ENCODE measurements at places on chromosomes 12 and 14.

- no peak for DNase-seq
Observed at GRCh38 chr12:131913666-131914065, 15.4 kb upstream of the PUS1 start.

DNA sequence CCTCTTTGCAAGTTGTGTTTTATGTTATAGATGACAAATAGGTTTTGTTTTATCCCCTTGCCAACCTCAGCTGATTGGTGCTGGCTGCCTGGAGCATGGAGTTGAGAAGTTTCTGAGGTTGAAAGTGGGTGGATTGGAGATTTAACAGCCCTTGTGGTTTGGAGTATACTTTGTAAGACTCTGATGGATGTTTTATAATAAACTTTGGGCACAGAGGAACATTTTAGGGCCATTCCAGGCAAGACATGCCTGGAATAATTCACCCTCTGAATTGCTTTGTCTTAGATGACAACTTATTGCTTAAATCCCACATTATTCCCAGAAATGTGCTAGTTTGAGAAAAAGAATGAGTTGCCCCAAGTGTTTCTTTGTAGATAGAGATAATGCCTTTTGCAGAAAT lies 158.9 kb downstream of the SLC5A8 start:
- no peak for DNase-seq

GRCh38 chr12:51009056-51009440 lies 17.1 kb downstream of the SLC11A2 start:
- DNase-seq: no peak

- no peak for DNase-seq
Observed at GRCh38 chr14:59175404-59175803, 13.1 kb upstream of the DAAM1 start.

- DNase-seq: no peak
Observed at GRCh38 chr12:112665958-112666357, 125.6 kb upstream of the RPH3A start.

GRCh38 chr12:85823436-85824180 lies 12.6 kb downstream of the RASSF9 start:
- DNase-seq: no peak

DNA sequence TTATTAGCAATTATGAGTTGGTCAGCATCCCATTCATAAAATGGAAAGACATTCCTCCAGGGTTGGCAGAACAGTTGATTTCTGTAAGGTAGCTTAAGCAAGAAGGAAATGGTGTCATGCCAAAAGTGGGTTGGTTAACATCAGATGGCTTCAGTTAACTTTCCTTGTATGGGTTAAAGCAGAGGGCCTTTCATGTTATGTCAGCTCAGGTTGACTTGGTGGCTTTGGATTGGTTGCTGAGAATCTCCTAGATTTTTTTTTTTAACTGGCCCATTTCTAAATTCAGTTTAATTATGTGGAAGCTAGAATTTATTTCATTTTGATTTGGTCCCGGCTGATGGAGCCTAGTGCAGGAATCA lies 87.8 kb downstream of the BBS10 start:
- no peak for DNase-seq

DNA sequence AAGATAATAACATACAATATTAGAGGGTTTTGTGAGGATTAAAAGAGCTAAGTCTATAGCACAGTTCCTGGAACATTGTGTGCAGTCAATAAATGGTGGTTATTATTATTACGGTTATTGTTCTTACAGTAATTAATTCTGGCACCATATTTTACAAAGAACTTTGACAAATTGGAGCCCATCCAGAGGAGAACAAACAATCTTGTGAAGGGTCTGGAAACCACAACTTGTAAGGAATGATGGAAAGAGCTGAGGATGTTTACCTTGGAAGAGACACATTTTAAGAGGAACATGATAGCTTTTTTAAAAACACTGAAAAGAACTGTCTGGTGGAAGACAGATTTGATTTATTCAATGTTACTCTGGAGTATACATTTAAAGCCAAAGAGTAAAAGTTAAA lies 150.5 kb upstream of the KRR1 start:
- no peak for DNase-seq

GRCh38 chr12:29547151-29547632 lies 49.7 kb upstream of the OVCH1 start:
- DNase-seq: no peak

Data from esophagus squamous epithelium (tissue), 5 donors.